ENCODE measurements at places on chromosomes 2 and 18. TPM values are rescaled to one million over a fixed set of nuclear protein-coding genes. Genes with fewer than 3 reads are reported as not detected.
A peak's percentile ranks its signal among the peaks of the same experiment; 100 is the strongest.

Gene SCRN3
- polyA plus RNA-seq, result 13.1 TPM

DNA sequence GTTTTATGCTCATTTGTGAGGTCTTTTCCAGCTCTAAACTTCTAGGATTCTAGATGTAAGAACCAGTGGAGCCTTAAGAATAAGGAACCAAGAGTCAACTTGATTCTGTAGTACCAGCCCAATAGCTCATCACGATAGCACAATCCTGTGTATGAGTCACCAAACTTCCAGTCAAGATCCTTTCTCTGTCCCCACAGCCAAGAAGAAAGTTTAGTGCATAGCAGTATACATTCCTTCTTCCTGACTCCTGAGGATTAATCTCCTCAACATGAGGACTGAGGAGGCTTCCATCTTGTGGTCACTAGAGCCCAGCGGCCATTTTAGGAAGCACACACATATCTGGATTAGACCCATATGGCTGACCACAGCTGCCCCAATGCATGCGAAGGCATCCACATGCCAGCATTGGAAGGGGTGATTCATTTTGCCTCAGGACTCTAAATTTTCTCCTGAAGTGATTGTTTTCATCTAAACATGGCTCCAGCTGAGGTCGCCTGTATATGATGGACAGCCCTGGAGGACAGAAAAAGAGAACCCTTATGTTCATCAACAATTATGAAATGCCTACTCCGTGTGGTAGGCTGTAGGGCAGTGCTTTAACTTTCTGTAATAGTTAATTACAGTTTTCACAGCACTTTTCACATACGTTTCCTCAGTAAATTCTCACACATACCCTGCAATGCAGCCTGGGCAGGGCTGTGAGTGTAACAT lies 53.5 kb downstream of the RASGRP3 start:
- no peak for DNase-seq

DNA sequence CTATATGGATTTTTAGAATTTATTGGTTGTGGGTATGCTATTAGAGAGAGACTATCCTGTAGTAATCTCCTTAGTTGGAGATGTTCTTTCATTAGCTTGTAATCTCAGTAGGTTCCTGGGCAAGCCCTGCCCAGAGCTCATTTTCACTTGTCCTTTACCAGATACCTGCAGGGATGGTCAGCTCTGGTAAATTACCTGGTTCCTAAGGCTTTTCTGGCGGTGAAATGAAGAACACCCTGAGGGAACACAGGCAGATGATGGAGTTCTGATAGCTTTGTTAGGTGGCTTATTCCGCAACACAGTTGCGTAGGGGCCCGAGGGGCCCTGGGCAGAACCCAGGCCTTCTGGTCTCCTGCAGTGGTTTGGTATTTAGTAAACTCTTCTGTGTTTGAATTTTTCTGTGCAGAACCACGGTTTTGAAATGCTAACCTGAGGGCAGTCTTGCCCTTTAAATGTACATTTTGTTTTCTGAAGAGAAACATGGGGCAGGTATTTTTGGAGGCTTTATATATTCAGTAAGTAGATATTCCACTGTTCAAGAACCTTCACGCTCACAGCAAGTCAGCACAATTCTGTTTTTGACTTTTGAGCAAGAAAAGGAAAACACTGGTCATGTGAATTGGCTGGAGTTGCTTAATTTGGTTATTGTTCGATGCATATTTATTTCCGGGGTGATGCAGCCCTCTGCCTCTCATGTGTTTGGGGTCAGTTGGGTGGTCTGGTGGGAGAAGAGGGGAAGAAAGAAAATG lies 22.4 kb downstream of the ZNF532 start:
- DNase-seq, result no peak

DNA sequence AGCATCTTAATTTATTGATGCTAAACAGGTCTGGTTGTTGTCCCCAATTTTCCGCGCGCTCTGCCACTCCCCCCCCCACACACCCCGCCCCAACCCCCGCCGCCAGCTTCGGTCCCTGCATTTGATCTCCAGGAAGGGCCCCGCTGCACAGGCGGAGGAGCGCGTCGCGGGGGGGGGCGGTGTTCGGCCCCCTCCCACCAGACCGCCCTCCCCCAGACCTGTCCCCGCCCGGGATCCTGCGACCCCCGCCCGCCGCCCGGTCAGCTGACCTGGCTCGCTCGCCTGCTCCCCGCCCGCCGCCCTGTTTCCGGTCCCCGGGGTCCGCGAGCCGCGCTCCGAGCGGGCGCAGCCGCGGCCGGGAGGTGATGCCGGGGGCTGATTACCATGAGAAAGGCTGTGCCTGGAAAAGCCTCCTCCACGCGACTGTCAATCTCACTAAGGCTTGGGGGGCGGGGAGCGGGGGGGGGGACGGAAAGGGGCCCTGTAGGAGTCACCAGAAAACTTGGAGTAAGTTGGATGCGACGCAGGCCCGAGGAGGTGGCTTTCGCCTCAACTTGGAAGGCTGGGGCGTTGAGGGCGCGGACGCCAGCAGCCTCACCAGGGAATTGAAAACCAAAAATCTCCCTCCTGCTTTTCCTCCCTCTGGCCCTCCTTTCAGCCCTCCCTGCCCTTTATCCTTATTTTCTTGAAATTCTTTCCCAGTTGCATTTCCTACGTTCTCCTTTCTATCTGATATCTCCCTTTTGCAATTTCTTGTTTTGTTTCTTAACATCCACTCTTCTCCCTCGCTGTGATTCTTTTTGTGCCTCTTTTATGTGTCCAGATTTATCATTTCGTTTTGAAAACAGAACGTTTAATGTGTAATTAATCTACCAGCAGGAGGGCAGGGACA lies 4.4 kb upstream of the ZEB2 start:
- DNase-seq, result no peak

GRCh38 chr2:36477746-36478145 lies 120.2 kb downstream of the FEZ2 start:
- DNase-seq, result no peak

Gene DQX1
- not detected for polyA plus RNA-seq

GRCh38 chr2:167114018-167114417 lies 225.7 kb downstream of the XIRP2 start:
- no peak for DNase-seq

GRCh38 chr2:172086241-172087206 lies 1.2 kb downstream of the DLX1 start:
- peak; percentile 49 for DNase-seq

GRCh38 chr18:64734063-64734462 lies 585.2 kb upstream of the LINC00305 start:
- DNase-seq, result no peak

Gene ANKRD62
- polyA plus RNA-seq, result not detected

DNA sequence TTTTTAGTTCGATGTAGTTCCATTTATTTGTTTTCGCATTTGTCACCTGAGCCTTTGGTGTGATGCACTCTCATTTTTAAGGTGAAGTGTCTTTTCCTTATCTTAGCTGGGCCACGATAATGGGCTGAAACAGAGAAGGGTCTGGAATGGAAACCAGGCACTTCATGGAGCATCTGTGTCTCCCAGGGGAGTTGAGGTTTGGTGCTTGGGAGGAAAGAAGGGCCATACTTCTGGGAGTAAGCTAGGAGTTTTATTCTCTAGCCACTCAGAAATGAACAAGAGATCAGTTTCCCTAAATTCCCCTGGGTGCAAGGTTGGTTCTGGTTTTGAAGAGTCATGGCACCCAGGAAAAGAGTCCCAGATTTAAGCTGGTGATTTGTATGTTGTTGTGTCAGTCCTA lies 179.4 kb upstream of the CXCR4 start:
- no peak for DNase-seq

Gene TNFAIP6
- not detected for polyA plus RNA-seq

Gene MEP1B
- polyA plus RNA-seq, result not detected

DNA sequence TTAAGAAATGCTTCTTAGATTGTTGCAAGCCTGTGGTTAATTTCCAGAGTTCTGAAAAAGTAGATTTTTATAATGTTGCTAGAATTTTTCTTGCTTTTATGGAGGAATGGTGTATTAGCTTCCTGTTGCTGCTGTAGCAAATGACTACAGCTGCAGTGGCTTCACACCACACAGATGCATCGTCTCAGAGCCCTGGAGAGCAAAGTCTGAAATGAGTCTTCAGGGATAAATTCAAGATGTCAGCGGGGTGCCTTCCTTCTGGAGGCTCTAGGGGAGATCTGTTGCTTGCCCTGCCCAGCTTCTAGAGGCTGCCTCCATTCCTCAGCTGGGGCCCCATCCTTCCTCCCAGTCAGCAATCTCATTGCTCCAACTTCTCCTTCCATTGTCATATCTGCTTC lies 187.8 kb downstream of the ZNF516 start:
- no peak for DNase-seq

DNA sequence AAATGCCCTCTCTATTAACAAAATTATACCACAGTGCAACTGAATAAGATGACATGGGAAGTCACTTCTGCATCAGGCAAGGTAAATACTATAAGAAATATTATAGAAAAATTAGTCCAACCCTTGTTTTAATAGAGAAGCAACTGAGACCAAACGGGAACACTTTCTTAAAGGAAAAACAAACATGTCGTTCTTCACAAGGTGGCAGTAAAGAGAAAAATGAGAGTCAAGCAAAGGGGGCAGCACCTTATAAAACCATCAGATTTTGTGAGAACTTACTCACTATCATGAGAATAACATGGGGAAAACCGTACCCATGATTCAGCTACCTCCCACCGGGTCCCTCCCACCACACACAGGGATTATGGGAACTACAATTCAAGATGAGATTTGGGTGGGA lies 481.7 kb upstream of the CRIM1 start:
- no peak for DNase-seq

DNA sequence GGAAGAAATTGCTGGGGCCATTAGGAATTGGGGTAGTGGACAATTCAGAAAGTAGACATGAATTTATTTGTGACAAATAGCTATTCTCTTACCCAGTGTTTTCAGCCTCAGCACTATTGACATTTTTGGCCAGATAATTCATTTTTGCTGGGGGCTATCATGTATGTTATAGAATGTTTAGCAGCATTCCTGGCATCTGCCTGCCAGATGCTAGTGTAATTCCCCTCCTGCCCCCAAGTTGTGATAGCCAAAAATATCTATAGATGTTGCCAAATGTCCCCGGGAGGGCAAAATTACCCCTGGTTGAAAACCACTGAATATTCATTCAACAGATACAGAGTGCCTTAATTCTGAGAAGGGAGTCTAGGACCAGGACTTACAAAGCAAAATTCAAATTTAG lies 183.6 kb downstream of the BABAM2 start:
- no peak for DNase-seq

- no peak for DNase-seq
Measured at GRCh38 chr2:171293661-171294060, 133.0 kb upstream of the TLK1 start.

Gene PIK3C3
- polyA plus RNA-seq, result 38.8 TPM

- no peak for DNase-seq
Measured at GRCh38 chr2:36839976-36840617, 126.2 kb downstream of the STRN start.

DNA sequence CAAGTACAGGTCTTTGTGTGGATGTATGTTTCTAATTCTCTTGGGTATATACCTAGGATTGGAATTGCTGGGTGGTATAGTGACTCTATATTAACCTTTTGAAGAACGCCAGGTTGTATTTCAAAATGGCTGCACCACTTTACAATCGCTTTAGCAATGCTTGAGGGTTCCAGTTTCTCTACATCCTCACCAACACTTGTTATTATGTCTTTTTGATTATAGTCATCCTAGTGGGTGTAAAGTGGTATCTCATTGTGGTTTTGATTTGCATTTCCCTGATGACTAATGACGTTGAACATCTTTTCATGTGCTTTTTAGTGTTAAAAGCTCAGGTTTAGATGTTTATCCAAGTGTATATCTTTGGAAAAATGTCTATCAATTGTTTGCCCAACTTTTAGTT lies 39.5 kb downstream of the CTIF start:
- no peak for DNase-seq

DNA sequence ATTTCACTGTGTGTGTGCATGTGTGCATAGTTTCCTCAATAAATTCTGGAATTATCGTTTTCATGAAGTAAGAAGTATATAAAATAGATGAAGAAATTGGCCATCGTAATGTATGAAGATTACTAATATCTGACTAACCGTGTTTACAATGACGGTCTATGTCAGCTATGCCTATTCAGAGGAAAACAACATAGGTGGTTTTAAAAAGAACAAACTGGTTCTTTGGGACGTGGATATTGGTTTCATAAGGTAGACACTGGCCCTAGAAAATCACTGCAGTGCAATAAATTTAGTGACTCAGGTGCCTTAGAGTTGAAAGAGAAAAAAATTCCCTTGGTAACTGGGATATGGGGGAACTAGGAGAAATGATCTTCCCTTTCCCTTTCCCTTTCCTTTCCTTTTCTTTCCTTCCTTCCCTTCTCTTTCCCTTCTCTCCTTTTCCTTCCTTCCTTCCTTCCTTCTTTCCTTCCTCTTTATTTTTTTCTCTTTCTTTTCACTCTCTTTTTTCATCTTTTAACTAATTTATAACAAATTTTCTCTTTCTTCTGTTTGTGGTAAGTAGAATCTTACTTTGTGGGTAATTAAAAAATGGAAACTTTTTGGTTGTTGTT lies 36.4 kb downstream of the MAP2 start:
- no peak for DNase-seq

DNA sequence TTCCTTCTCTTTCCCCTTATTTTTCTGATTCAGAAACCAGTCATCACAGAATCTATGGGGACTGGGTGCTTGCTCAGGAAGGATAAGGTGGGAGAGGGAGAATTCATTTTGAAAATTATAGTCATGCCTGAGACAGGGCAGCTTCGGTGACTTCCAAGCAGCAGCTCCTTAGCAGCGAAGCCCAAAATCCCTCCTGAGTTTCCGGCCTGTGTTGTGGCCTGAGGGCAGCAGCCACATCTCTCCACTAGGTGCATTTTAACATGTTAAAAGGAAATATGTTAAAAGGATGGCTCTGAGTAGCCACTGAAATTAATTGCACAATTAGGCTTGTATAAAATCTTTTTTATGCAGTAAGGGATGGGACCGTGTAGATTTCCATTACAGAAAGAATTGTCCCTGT lies 207.0 kb upstream of the RAB12 start:
- no peak for DNase-seq

Gene SNRPD1
- 83.6 TPM for polyA plus RNA-seq

- DNase-seq, result no peak
Measured at GRCh38 chr2:47964722-47965434, 58.6 kb upstream of the FBXO11 start.

Gene ELOA2
- not detected for polyA plus RNA-seq

Gene SETBP1
- not detected for polyA plus RNA-seq
